ENCODE measurements at places on chromosomes 4 and X.

DNA sequence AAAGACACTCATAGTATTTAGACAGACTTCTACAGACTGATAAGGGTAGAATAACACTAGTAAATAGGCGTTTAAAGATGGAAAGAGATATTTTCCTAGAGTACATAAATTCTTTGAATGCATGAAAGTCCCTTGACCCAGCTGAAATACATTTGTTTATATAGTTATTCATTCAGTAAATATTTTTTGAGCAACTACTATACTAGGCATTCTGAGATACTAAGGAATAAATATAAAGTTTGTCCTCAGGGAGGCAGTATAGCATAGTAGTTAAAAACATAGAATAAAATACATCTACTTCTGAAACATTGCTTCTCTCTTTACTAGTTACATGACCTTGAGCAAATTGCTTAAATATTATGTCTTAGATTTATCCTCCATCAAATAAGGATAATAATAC lies 27.4 kb downstream of the HMGN5 start:
- DNase-seq = no peak

DNA sequence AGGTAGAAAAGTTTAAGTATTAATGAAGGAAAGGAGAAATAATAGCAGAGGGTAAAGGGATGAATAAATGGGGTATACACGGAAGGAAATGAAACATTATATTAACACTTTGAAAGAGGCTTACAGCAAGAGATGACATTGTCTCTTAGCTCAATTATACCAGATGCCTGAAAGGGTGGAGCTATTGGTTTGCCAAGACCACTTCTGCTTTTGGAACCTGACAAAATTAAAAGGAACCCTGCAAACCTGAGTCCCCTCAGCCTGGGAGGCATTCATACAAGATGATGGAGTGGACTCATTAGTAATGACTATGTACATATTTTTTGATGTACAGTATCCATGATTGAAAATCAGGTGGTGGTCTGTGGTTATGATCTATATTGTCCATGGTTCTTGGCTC lies 45.1 kb upstream of the HPF1 start:
- no peak for DNase-seq

GRCh38 chr4:3257556-3258482 lies 8.9 kb downstream of the MSANTD1 start:
- DNase-seq = no peak

GRCh38 chr4:16545656-16546055 lies 319.4 kb upstream of the TAPT1 start:
- DNase-seq = no peak

DNA sequence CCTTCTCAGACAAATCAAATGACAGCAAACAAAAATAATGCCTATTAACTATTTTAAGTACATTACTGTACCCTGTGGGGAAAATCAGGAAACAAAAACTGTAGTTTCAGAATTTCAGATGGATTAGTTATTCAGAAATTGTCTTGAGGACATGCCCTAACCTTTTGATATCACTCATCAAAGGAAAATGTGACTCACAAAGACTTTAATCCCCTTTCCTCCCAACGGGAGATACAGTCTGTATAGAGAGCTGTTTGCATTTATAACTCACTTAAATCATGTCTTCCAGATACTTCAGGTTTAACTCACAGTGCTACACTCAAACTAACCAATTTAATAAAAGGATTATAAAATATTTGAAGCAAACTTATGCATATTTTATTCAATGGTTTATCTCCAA lies 304.0 kb downstream of the MAPK10 start:
- DNase-seq = no peak

DNA sequence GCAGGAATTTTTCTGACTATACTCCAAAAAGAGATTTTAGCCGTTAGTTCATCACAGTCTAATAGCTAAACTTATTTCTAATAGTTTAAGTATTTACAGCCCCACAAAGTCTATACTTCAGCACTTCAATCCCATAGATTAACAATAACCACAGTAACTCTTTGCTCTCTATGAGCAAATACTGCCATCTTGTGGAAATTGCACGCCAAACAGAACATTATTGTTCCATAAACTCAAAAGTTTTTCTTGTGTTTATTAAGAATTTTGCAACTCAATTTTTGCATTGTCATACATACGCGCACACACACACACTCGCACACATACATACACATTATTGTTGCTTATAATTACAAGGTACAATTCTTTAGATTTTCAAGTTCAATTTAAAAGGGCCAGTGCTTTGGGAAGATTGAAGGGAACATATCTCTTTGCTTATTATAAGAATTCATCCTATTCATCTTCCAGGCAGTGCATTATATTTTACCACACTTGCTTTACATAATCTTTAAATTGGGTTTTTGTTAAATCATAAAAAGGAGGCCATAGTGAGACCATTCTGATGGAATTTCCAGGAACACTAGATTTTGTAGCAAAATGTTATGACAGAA lies 63.8 kb upstream of the ATOH1 start:
- peak; percentile 43 for DNase-seq

DNA sequence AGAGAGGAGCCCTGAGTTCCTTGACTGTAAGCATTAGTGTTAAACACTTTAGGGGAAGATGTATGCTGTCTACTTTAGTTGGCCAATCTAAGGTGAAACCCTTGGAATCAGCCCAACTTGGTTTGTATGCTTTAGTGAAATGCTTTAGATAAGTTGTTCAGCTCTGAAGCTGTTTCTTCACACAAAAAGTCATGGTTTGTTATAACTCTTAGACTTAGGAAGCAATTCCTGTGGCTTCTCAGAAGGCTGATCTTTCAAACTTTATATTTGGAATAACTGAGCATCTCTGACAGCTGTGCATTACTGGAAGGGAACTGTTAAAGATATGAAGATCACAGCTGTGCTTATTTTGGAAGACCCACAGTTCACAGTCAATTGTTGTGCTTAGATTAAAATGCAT lies 714.1 kb downstream of the FAT4 start:
- no peak for DNase-seq

GRCh38 chr4:27844376-27844775 lies 983.7 kb downstream of the STIM2 start:
- DNase-seq = no peak

- no peak for DNase-seq
These were observed 16.7 kb downstream of the SLC7A11 start for GRCh38 chr4:138225477-138225876.

All from putamen (tissue), 1 donor.